SK-N-SH treated with all-trans-retinoic acid at 6 μM for 48 hours (cell line): ENCODE measurements at places on chromosomes 2 and 18.

GRCh38 chr2:119028327-119029174 lies 86.6 kb downstream of the MARCO start:
- ATAC-seq = peak; percentile 54; the same call in 1 of the 3 replicates

GRCh38 chr2:122643725-122644329 lies 888.4 kb downstream of the TSN start:
- ATAC-seq = no peak

GRCh38 chr2:56230156-56230555 lies 46.4 kb downstream of the CCDC85A start:
- no peak; the same call in 2 of the 3 replicates for ATAC-seq

DNA sequence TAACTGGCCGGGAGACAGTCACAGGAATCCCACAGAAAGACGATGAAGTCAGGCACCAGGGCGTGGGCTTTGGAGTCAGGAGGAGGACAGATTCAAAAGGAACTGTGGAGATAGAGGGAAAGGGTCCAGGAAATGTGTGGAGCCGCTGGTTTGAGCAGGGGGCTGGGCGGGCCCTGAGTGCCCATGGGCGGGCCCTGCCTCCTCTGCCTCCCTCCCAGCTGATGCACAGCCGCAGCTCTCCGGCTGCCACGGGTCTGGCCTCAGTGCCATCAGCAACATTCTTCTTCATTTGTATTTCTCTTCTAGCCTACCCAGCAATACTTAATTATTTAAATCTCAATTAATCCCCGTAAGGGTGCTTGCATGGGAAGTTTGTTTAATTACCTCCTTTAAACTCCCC lies 432.3 kb downstream of the NBAS start:
- ATAC-seq = no peak

GRCh38 chr2:58194458-58194857 lies 46.7 kb downstream of the FANCL start:
- no peak for ATAC-seq

DNA sequence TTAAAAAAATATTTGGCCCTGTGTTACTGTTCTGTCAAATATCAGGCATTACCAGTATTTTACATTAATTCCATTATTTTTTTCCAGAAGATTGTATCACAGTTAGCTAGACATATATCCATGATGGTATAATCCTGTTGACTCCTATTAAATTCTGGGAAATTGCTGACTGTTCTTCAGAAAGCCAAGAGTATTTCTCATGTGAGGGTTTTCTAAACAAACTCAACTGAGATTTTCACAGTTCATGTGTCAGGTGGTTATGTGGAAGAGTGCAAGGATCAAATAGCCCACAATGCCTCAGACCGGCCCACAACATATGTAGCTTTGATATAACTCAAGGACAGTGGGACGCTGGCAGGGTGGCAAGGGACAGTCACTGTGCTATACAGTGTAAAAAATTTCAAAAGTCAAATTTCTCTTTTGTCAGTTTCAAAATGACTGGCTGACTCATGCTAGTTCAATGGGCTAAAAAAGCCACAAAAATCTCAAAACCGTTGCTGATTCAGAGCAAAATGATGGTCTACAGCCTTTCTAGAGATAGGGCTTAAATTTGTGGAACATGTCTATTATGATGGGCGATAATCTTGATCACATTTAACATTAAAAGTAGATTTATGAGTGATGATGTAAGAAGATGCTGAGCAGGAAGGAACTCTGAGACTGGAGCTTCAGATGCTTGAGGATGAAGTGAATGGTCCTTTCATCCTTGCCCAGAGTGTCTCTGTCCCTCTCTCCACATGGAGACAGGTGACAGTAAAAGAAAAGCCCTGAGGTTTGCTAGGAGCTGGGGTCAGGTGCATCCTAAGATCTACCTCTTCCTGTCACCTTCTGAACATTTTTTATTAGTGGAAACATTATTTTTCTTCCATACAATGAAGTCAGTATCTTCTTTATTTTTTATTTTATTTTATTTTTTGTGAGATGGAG lies 175.8 kb upstream of the PIEZO2 start:
- ATAC-seq = peak; percentile 64

- no peak for ATAC-seq
These were observed 56.5 kb upstream of the PAPOLG start for GRCh38 chr2:60699617-60700016.

DNA sequence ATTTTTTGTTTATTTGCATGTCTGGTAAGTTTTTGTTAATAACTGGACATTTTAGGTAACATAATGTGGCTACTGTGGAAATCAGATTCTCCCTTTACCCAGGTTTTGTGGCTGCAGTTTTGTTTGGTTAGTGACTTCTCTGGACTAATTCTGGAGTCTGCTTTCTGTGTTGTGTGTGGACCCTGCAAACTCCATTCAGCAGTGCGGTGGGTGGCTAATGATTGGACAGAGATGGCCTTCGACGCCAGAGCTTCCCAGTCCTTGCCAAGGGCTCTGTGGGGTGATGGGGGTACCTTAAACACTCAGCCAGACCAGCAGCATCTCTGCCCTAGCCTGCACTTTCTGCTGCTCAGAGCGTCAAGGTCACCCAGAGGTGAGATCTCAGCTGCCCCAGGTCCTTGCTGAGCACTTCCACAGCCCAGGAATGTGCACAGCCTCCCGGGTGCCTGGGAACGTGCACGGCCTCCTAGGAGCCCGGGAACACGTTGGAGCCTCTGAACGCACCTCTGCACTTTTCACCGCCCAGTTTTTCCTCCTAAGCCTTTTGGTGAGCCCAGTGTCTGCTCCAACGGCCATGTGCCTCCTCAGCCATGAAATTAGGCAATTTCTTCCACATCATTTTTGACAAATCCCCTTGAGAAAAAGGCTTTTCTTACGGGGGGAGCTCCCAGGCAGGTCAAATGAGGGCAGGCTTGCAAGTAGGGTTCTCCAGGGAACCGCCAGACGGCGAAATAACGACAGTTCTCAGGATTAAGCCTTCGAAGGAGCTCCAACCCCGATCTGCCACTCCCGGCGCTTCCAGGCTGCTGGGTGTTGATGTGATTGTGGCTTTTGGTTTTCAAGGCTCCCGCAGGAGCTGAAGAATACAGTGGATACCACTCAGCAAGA lies 35.2 kb upstream of the KLF11 start:
- ATAC-seq = no peak

DNA sequence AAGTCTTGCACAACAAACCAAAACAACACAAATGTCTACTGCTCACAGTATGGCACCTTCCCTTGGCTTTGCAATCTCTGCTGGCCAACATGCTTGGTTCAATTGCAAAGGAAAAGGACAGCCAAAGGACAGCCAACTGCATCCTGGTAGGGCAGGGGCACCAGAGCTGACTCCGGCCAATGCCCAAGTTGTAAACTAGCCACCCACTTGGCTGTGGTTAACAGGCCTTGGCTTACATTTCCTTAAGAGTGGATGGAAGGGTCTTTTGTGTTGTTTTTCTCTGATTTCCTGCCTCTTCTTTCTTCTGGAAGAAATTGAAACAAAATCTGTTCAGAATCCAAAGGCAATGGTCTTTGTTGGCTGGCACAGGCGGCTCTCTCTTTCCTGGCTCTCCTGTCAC lies 119.1 kb upstream of the TRIB2 start:
- no peak for ATAC-seq

- no peak for ATAC-seq
These were observed 105.7 kb downstream of the CDH2 start for GRCh38 chr18:28071199-28071598.

- ATAC-seq = no peak
These were observed 33.3 kb downstream of the WDR75 start for GRCh38 chr2:189474526-189474925.

DNA sequence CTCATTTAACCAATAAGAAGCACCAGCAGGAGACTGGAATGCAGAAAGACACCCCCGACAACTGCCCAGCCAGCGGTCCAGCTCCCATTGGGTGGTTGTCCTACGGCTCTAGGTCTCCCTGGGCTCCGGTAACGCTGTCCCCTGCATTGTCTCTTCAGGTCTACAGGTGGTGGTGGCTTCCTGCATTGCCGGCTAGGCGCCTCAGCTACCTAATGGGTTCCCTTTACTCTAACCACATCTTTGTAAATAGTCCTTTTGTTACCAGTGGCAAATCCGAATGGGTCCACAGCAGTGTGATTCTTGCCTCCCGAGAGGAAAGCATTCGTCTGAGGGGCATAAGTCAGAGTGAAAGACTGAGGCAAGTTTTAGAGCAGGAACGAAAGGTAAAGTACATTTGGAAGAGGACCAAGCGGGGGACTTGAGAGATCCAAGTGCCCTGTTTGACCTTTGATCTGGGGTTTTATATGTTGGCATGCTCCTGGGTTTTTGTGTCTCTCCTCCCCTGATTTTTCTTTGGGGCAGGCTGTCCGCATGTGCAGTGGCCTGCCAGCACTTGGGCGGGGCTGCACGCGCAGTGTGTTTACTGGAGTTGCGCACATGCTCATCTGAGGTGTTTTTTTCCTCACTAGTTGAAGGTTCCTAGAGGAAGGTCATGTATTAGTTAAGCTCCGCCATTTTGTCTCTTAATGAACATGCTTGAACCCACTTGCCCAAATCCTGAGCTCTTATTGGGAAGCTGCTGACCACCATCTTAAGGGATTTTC lies 11.0 kb downstream of the FABP1 start:
- ATAC-seq = no peak

GRCh38 chr2:232139171-232139594 lies 177.7 kb downstream of the DIS3L2 start:
- no peak for ATAC-seq

DNA sequence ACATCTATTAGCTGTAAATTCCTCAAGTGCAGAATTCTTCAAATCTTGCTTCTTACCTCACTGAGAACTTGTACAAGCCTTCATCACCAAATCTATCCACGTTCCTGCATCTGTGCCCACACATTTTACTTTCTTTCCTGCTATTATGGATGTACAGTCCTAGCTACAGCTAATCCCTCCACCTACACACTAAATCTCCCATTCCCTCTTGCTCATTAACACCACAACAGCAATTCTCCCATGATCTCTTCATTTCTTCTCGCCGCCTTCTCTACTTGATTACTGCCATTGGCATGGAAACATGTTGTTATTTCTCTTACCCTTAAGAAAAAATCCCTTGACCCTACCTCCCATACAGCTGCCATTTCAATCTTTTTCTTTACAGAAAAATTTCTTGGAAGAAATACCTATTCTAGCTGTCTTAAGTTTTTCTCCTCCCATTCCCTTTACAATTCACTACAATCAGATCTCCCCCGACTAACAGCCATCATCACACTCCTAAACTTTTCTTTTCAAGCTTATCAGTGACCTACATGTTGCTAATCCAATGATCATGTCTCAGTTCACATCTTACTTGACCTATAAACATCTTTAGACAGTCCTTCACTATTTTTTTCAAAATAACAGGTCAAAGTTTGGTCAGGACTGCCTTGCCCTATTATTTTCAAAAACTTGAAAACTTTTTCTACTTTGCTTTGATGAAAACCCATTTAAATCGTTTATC lies 41.0 kb downstream of the ROCK2 start:
- no peak for ATAC-seq

GRCh38 chr2:162458240-162458639 lies 114.3 kb downstream of the GCA start:
- ATAC-seq = no peak

DNA sequence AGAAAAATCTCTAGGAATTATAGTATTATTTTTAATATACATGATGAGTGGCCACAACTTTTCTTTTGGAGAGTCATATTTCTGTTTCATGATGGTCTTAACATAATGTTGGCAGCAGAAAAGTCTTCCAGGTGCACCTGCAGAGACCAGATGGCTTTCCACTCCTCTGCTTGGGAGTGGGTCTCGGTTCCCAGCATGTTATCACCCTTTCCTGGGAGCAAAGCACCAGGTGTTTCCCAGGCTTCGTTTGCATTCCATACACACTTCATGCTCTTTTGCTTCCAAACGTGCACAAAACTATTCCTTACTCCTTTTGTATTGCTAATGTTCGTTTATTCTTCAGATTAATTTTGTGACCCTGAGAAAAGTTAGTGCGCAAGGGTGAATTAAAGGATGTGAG lies 305.2 kb downstream of the CDH2 start:
- ATAC-seq = no peak

DNA sequence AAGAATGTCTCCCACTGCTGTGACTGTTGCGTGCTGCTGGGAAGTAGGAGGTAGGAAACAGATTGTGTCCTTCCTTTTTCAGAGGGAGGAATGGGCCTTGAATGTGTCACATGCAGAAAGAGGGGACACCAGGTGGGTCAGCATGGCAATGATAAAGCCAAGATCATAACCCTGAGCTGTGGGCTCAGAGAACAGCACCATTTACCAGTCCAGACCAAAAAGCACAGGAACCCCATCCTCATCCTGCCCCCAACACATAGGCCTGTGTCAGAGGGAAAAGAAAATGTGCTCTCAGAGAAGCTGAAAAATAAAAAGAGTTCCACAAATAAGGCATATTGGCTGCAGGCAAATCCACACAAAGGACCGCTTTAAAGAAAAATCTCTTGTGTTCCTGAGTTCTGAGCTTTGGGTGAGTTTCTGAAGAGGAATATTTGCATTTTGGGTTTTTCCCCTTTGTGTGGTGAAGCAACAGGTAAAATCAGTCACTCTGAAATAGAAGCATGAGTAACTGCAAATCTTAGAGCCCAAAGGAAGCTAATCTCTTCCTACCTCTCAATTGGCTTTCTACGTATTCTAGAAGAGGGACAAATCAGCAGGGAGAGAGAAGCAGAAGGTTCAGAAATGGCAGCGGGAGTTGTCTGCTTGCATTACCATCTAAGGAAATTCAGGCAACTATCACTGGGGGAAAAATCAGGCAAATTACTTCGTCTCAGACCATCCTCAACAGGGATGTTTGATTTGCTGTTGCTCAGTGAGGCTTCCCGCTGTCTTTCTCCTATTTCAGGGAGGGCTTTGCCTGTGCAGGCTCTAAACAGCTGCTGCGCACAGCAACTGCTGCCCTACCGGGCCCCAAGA lies 106.8 kb downstream of the BCL11A start:
- no peak for ATAC-seq

DNA sequence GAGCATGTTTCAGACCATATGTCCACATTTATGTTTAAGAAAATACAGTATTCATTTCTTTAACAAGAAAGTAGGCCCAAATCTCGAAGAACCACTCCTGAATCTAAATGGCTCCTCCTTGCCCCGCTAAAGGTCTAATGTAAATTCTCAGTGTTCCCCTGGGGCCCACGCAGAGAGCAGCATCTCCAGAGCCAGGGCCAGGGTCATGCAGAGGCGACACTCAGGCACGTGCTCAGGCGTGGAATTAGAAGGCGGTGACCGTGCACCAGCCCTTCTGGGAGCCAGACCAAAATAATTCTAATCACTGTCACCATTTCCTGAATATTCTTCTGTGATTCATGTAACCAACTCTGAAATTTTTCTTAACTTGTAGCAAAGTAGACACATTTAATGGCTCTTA lies 68.3 kb upstream of the MYT1L start:
- no peak for ATAC-seq

- ATAC-seq = no peak
These were observed 54.5 kb upstream of the SPAG16 start for GRCh38 chr2:213229814-213230213.
